Stimulated activated CD4-positive, alpha-beta T cell treated with anti-CD3 and anti-CD28 coated beads, Interleukin-2, amount 100 ng/mL, for 4 hours (primary cell): ENCODE measurements at places on chromosomes 1 and 21.

- DNase-seq: no peak
Measured at GRCh38 chr1:34808051-34808810, 15.4 kb downstream of the GJA4 start.

GRCh38 chr21:28937737-28938136 is 54.9 kb downstream of the LTN1 start:
- DNase-seq: no peak

DNA sequence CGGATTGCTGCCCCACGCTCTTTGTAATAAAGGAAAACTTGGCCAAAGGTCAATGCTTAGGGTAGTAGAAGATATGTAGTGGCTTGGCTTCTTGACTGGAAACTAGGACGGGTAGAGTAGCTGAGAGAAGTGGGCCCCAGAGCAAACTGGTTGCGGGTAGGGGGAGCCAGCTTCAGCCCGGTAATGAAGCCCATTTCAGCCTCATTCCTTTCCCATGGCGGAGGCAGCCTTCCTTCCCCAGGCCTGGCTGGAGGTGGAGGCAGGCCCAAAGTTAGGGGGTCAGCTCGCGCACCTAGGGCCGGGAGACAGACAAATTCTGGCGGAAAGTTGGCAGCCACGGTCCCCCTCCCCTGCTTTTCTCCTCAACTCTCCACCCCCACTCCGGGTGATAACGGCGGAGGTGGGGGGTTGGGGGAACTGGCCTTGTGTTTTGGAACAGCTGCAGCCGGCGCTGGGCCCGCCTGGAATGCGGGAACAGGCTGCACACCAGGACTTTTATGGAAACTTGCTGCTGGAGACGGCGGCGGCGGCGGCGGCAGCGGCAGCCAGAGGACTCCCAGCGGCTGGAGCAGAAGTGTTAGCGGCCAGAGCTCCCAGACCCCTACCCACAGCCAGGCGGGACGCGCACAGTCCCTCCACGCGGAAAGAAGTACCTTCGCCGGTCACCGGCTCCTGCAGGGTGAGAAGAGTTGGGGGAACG is at the start of gene NEXN:
Gene NEXN, plus strand, starts transcription at position 544 of the 700 bp plus-strand sequence. CDS start 27,483 bp downstream, outside the sequence.
- no peak for DNase-seq

- DNase-seq: no peak
Measured at GRCh38 chr1:2098301-2098698, 48.1 kb downstream of the PRKCZ start.

DNA sequence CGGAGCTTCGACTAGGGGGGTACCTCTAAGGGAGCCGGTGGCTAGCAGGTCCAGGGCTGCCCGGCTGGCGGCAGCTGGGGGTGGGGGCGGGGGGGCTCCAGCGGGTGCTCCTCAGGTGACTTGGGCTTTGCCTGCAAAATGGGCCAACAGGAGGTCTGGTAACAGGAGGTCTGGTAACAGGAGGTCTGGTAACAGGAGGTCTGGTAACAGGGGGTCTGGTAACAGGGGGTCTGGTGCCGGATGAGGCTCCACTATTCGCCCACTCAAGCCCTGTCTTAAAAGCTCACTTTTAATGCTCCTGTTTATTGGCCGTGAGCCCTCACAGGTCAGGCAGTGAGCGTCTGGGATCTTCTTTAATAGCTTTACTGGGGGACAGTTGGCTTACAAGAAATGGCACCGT is 40.4 kb upstream of the ACTRT2 start:
- no peak for DNase-seq

- no peak for DNase-seq
Measured at GRCh38 chr1:93346421-93346993, 800 bp downstream of the DR1 start.

- no peak for DNase-seq
Measured at GRCh38 chr1:174982971-174983689, 16.6 kb upstream of the CACYBP start.

- no peak for DNase-seq
Measured at GRCh38 chr1:30511991-30512913, 211.1 kb downstream of the MATN1 start.

DNA sequence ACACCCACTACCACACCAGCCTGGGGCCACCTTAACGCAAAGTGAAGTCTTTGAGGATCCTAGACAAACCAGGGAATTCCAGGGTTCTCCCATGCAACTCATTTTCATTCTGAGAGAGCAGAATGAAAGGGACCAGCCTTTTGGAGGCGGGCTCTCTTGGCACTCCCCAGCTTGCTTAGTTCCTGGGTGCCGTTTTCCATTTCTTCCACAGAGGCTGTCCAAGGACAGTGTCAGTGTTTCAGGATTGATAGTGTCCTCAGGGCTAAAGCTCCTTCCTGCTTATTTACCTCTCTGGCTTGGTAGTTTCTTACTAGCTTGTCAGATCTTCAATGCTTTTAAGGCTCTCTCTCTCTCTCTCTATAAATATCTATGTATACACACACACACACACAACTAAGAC is 30.1 kb upstream of the GNG4 start:
- DNase-seq: no peak
